Hindlimb muscle (tissue), 1 donor: ENCODE measurements at places on chromosomes 2 and 18. TPM values are rescaled to one million over a fixed set of nuclear protein-coding genes. Genes with fewer than 3 reads are reported as not detected.

SERPINB10 gene
- polyA plus RNA-seq, result 0.15 TPM

CDCA7 gene
- polyA plus RNA-seq, result 13.4 TPM

DNA sequence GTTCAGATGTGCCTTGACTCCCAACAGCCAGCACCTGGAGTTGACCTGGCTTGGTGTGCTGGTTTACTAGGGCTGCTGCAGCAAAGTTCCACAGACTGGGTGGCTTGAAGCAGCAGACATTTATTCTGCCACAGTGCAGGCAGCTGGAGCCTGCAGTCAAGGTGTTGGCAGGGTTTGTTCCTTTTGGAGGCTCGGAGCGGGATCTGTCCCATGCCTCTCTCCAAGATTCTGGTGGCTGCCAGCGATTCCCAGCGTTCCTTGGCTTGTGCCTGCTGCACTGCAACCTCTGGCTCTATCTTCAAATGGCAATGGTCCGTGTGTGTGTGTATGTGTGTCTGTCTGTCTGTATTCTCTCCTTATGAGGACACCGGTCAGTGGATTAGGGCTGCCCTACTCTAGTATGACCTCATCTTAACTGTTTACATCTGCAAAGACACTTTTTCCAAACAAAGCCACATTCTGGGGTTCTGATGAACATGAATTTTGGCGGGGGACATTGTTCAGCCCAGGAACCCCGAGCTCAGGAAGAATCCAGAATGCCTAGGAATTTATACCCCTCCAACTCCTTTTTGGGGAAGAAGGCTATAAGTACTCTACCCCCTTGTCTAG, 44.7 kb upstream of the TMEM131 start:
- DNase-seq, result no peak

GRCh38 chr2:134250840-134251461, 2.9 kb upstream of the MGAT5 start:
- DNase-seq, result no peak

DNA sequence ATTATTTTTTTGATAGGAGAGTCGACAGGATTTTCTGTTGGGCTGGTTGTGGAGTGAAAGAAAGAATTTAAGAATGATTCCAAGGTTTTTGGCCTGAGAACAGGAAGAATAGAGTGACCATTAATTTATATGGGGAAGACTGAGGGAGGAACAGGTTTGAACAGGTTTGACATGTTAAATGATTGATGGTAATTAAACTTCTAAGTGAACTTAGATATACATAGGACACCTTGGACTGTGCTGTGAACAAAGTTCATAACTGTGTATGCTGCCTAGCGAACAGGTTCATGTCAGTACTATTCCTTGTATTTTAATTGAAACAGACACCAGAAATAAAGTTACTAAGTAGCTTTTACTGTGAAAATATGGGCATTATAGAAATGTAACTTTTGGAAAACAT, 212.0 kb downstream of the SPAG16 start:
- DNase-seq, result no peak

GRCh38 chr2:234032279-234032856, 18.1 kb upstream of the SPP2 start:
- no peak for DNase-seq
